Tibial nerve (tissue), 4 donors: ENCODE measurements at places on chromosomes 2 and 18. TPM values are rescaled to one million over a fixed set of nuclear protein-coding genes. Genes with fewer than 3 reads are reported as not detected.

Gene TMX3
- total RNA-seq, result 47.1 TPM

Gene PJVK
- total RNA-seq, result 7.5 TPM

Gene REG1A
- total RNA-seq, result 11.4 TPM

Gene KANSL3
- 61.5 TPM for total RNA-seq

Gene RIT2
- not detected for total RNA-seq

Gene LIMS4
- total RNA-seq, result 3.6 TPM

Gene ARHGAP15
- 45.0 TPM for total RNA-seq

Gene MYOM1
- total RNA-seq, result 8.1 TPM

Gene TTR
- not detected for total RNA-seq

Gene NEURL3
- total RNA-seq, result not detected

Gene KCNS3
- 12.2 TPM for total RNA-seq

Gene HAAO
- total RNA-seq, result 9.3 TPM

Gene LYG2
- not detected for total RNA-seq

Gene KANSL1L
- 107 TPM for total RNA-seq

Gene RAX
- not detected for total RNA-seq

Gene OTX1
- total RNA-seq, result not detected

Gene POTEC
- total RNA-seq, result not detected

Gene TLX2
- total RNA-seq, result not detected

Gene ZNF521
- 35.0 TPM for total RNA-seq

Gene MERTK
- 22.7 TPM for total RNA-seq

Gene NOSTRIN
- total RNA-seq, result 26.1 TPM

Gene IL1RL1
- 3.9 TPM for total RNA-seq

Gene XPO1
- total RNA-seq, result 151 TPM

Gene ZNF514
- 24.1 TPM for total RNA-seq

Gene NYAP2
- total RNA-seq, result under 0.01 TPM

Gene MRPL53
- 15.9 TPM for total RNA-seq

Gene SP3
- 147 TPM for total RNA-seq

Gene PDE11A
- not detected for total RNA-seq

Gene MYL1
- total RNA-seq, result not detected

Gene PTPN18
- total RNA-seq, result 58.1 TPM

Gene GPR75
- total RNA-seq, result 2.2 TPM

Gene INO80D
- 24.3 TPM for total RNA-seq

Gene SCG2
- not detected for total RNA-seq

Gene IL36A
- total RNA-seq, result not detected

Gene MYO3B
- total RNA-seq, result 0.22 TPM

Gene PSMA8
- total RNA-seq, result not detected

Gene CASP10
- total RNA-seq, result 12.9 TPM

Gene RNF25
- total RNA-seq, result 18.8 TPM

Gene KCNJ13
- total RNA-seq, result not detected

Gene IL18R1
- total RNA-seq, result 3.9 TPM

Gene NPPC
- not detected for total RNA-seq

Gene FBXO48
- 2.0 TPM for total RNA-seq

Gene MC4R
- total RNA-seq, result not detected

Gene MEP1B
- not detected for total RNA-seq

Gene PLGLB1
- total RNA-seq, result 11.4 TPM

Gene GPR45
- not detected for total RNA-seq

Gene C2orf66
- total RNA-seq, result not detected
